Activated CD8-positive, alpha-beta memory T cell treated with anti-CD3 and anti-CD28 coated beads for 4 hours (primary cell): ENCODE measurements at places on chromosomes 13 and 19.

GRCh38 chr19:49475995-49476880 is 2.2 kb downstream of the FLT3LG start:
- no peak for DNase-seq

- no peak for DNase-seq
Measured at GRCh38 chr19:54952591-54953344, 5.4 kb upstream of the NLRP7 start.

- no peak for DNase-seq
Measured at GRCh38 chr13:88097541-88097940, 426.4 kb downstream of the SLITRK5 start.

DNA sequence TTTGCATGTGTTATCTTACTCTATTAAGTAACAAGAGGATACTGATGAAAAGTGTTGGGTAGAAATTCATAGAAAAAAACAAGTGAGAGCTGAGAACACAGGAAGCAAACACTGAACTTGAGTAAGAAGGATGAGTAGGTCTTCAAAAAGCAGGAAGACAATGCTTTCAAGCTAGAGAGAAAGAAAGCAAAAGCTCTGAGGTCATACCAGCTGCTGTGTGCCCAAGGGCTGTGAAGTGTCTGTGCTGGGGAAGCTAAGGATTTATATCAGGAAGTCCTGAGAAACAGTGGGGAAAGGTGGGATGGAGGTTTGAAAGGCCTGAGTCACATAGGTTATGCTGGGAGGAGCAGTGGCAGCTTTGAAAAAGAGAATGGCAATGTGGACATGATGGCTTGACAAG is 145.5 kb upstream of the MAB21L1 start:
- DNase-seq, result no peak

- no peak for DNase-seq
Measured at GRCh38 chr13:109198585-109198984, 569.2 kb downstream of the MYO16 start.

- no peak for DNase-seq
Measured at GRCh38 chr13:111938741-111939665, 127.9 kb upstream of the SOX1 start.

DNA sequence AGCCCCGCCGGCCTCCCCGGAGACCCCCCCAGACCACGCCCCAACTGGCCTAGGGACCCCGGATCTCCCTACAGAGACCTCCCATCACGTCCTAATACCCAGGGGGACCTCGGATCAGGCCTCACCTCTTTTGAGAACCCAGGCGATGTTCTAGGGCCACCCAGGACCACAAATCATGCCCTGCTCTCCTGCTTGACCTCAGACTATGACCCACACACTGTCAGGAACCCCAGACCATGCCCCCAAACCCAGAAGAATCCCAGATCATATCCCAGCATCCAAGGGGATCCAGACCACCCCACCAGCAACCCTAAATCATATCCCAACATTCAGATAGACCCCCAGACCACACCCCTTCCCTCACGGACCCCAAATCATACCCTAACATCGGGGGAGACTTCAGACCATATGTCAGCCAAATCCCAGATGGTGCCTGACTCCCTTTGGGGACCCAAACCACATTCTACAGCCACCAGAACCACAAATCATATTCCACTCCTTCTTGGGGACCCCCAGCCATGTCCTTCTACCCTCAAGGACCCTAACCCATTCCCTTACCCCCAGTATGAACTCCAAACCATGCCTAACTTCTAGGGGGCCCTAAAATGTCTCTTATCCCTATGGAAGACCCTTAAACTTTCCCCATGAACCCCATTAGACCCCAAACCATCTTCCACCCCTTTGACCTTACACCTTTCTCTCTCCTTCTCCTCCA is 611 bp upstream of the LRFN1 start:
- DNase-seq, result no peak

DNA sequence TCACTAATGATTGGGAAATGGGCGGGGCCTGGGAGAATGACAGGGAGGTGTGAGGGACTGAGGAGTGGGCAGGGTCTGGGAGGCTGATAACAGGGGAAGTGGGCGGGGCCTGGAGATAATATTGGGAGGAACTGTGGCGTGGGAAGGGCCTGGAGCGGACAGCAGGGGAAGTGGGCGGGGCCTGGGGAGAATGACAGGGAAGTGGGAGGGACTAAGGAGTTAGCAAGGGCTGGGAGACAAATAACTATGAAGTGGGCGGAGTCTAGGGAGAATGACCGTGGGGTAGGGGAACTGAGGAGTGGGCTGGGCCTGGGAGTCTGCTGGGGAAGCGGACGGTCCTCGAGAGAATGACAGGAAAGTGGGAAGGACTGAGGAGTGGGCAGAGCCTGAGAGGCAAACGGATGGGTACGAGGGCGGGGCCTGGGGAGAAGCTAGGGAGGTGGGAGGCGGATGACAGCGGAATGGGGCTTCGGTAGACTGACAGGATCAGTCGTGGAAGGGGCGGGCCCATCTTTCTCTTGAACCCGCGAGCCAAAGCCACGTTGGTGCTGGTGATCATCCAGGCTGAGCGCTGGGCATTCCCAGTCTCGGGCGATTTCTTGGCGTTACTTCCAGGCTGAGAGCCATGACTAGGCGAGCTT is 14.0 kb upstream of the TUBB4A start:
- DNase-seq, result no peak

- no peak for DNase-seq
Measured at GRCh38 chr13:25846222-25846984, 205.4 kb downstream of the SHISA2 start.

DNA sequence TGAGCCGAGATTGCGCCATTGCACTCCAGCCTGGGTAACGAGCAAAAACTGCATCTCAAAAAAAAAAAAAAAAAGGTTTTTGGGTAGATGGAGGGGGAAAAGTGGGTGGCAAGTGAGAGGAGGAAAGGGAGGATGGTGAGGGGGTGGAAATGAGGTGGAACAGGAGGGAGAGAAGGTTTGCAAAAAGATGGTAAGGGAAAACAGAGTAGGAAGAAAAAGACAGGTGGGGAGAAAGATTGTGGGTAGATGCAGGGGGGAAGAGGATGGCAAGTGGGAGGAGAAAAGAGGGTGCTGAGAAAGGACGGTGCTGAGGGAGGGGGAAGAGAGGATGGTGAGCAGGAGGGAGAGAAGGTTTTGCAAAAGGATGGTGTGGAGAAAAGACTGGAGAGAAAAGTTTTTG is 57.8 kb upstream of the C1QTNF9B start:
- DNase-seq, result no peak

DNA sequence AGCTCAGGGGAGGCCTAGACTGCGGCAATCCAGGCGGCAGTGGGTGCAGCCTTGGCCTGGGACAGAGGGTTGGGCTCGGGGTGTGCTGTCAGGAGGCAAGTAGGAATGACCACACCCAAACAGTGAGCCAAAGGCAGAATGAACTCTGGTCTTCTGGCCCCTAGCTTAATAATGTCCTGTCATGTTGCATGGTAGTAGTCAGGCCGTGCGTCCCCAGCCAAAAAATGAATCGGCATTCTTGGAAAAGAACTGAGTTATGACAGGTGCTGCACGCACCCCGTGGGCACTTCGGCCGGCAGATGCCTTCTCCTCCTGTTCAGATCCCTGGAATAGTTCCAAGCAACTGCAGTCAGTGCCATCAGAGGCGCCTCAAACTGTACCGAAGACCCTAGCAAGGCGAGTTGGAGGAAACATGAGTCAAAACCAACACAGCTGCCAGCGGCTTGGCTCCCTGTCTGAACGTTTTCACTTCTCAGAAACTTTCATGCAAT is 55.9 kb downstream of the ATP7B start:
- no peak for DNase-seq

GRCh38 chr13:45548281-45548680 is 67.3 kb downstream of the ERICH6B start:
- DNase-seq, result no peak

GRCh38 chr13:28179974-28180373 is 41.6 kb downstream of the PAN3 start:
- no peak for DNase-seq

DNA sequence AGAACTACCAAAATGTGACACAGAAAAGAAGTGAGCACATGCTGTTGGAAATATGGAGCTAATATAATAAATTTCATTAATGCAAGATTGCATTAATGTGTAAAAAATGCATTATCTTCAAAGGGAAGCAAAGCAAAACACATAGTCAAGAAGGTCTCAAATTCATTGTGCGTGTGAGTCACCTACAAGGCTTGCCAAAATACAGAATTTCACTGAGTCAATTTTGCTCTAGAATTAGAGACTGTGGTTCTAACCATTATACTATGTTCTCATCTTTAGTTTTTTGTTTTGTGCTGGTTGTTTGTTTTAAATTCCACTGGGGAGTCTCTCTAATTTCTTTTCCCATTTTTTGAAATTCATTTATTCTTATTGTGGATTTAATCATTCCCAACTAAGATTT is 149.8 kb upstream of the SLITRK1 start:
- DNase-seq, result no peak

GRCh38 chr13:66338542-66338941 is 891.6 kb downstream of the PCDH9 start:
- no peak for DNase-seq

DNA sequence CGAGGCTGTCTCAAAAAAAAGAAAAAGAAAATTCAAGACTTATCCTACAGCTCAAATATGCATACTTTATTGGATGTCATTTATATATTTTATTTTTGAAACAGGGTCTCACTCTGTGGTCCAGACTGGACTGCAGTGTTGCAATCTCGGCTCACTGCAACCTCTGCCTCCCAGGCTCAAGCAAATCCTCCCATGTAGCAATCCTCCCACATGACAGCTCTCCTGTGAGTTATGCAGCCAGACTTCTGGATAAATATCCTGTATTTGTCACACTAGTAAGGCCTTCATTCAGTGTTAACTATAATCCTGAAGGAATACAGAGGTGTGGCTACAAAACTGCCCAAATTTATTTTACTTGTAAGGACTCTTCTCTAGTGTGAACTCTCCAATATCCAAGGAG is 7.2 kb downstream of the ZNF552 start:
- no peak for DNase-seq
